SJSA1 (cell line): ENCODE measurements at places on chromosomes 6 and 20. TPM values are rescaled to one million over a fixed set of nuclear protein-coding genes. Genes with fewer than 3 reads are reported as not detected.

The SHLD1 gene
- 1.6 and 2.6 TPM in 2 replicates for total RNA-seq

- H3K36me3 ChIP-seq: no peaks in the 10 kb centered on the region
- no peak overlapping the region for H3K27ac ChIP-seq
- peaks cover 6% of the 10 kb centered on the region for H3K27me3 ChIP-seq
- no peak overlapping the region for H3K4me3 ChIP-seq
Measured at GRCh38 chr6:4281341-4282293, 146.2 kb upstream of the ECI2 start.

GRCh38 chr6:43627008-43627825, 1.8 kb downstream of the GTPBP2 start:
- no peaks in the 10 kb centered on the region for H3K27me3 ChIP-seq
- H3K4me1 ChIP-seq: peaks cover 30% of the 10 kb centered on the region
- H3K36me3 ChIP-seq: peaks cover 61% of the 10 kb centered on the region
- H3K27ac ChIP-seq: peak overlapping the region; percentile 98

- no peak for DNase-seq
- no peaks in the 10 kb centered on the region for H3K36me3 ChIP-seq
- no peaks in the 10 kb centered on the region for H3K4me1 ChIP-seq
- no peak overlapping the region for H3K4me3 ChIP-seq
- no peaks in the 10 kb centered on the region for H3K27me3 ChIP-seq
- no peak overlapping the region for H3K27ac ChIP-seq
Measured at GRCh38 chr6:139690007-139690406, 315.6 kb upstream of the CITED2 start.

GRCh38 chr20:14235355-14235754, 102.1 kb downstream of the FLRT3 start:
- no peaks in the 10 kb centered on the region for H3K36me3 ChIP-seq
- no peak for DNase-seq
- H3K4me3 ChIP-seq: no peak overlapping the region
- H3K4me1 ChIP-seq: peaks cover 9% of the 10 kb centered on the region; the same call in 1 of the 2 replicates
- H3K27ac ChIP-seq: peak overlapping the region; percentile 29; the same call in 1 of the 2 replicates

The BMP6 gene
- total RNA-seq: 1.4 and 1.7 TPM in 2 replicates

- H3K36me3 ChIP-seq: no peaks in the 10 kb centered on the region
- no peak overlapping the region for H3K4me3 ChIP-seq
- peaks cover 22% of the 10 kb centered on the region for H3K4me1 ChIP-seq
- H3K27ac ChIP-seq: peak overlapping the region; percentile 16
- DNase-seq: no peak
Measured at GRCh38 chr20:41334443-41335421, 5.9 kb upstream of the LPIN3 start.

- H3K4me1 ChIP-seq: peaks cover 45% of the 10 kb centered on the region
- no peak for DNase-seq
- peaks cover 20% of the 10 kb centered on the region for H3K36me3 ChIP-seq
- peak overlapping the region; percentile 89 for H3K27ac ChIP-seq
- H3K27me3 ChIP-seq: no peaks in the 10 kb centered on the region; the same call in 1 of the 2 replicates
Measured at GRCh38 chr6:131954059-131954774, 3.0 kb upstream of the CCN2 start.

DNA sequence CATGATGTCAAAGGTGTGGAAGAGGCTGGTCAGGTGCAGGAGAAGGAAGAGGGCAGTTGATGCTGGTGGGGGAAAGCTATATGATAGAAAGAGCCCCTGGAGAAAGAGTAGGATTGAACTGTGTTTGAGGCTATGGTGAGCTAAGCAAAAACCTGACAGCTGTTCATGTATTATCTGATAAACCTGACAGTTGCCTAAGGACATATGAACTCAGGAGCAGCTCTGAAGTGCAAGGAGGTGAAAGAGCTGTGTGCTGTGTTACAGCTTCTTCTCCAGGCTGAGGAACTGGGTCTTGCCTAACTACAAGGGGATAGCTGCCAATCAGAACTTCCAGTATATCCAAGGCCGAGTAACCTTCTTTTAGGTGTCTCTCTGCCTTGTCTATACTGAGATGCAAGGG, 81.8 kb downstream of the LCA5 start:
- no peak for DNase-seq
- no peaks in the 10 kb centered on the region for H3K36me3 ChIP-seq
- no peak overlapping the region for H3K27ac ChIP-seq
- H3K27me3 ChIP-seq: no peaks in the 10 kb centered on the region

The DDO gene
- total RNA-seq: 0.53 TPM in 1 of 2 replicates, not detected in the other

The HLA-DRA gene
- not detected in 2 replicates for total RNA-seq

GRCh38 chr6:111782887-111783466, 90.3 kb downstream of the FYN start:
- peaks cover 26% of the 10 kb centered on the region for H3K4me1 ChIP-seq
- peaks cover 3% of the 10 kb centered on the region; the same call in 1 of the 2 replicates for H3K36me3 ChIP-seq
- DNase-seq: no peak
- no peak overlapping the region for H3K27ac ChIP-seq
- H3K27me3 ChIP-seq: no peaks in the 10 kb centered on the region
